ENCODE measurements at places on chromosomes 12 and 14. TPM values are rescaled to one million over a fixed set of nuclear protein-coding genes. Genes with fewer than 3 reads are reported as not detected.

PIP4P1 gene
- total RNA-seq: 24.7 TPM

TSHR gene
- not detected for total RNA-seq

SMIM41 gene
- total RNA-seq: 2.0 TPM

COL2A1 gene
- total RNA-seq: not detected

GRCh38 chr12:51639361-51639760 is 48.3 kb downstream of the SCN8A start:
- peak; percentile 66 for DNase-seq
- no peaks in the 10 kb centered on the region for H3K27me3 ChIP-seq
- H3K4me3 ChIP-seq: no peak overlapping the region
- H3K4me1 ChIP-seq: no peaks in the 10 kb centered on the region
- no peaks in the 10 kb centered on the region for H3K36me3 ChIP-seq

- no peaks in the 10 kb centered on the region for H3K4me1 ChIP-seq
- no peaks in the 10 kb centered on the region for H3K27me3 ChIP-seq
- H3K4me3 ChIP-seq: no peak overlapping the region
- no peaks in the 10 kb centered on the region for H3K36me3 ChIP-seq
- no peak for DNase-seq
Measured at GRCh38 chr12:127153996-127154395, 1113.0 kb upstream of the TMEM132C start.

DNA sequence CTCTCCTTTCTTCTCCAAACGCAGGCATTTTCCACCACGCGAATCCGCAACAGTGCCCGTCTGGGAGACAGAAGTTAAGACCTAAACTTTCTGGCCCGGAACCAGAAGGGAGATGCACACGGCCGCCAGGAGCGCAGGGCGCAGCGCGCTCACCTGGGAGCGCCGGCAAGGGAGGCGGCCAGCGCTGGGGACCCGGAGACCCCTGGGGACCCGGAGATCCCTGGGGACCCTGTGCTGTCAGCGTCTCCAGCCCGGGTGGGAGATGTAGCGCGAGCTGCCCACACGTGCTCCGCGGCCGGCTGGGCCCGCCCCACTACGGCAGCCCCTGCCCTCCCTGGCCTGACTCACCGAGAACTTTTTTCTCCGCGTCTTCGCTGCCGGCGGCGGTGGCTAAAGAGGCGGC is 620 bp downstream of the YBX3 start:
- no peaks in the 10 kb centered on the region for H3K36me3 ChIP-seq
- H3K27me3 ChIP-seq: no peaks in the 10 kb centered on the region

- H3K27ac ChIP-seq: no peak overlapping the region
- no peak overlapping the region for H3K4me3 ChIP-seq
- H3K36me3 ChIP-seq: no peaks in the 10 kb centered on the region
- no peaks in the 10 kb centered on the region for H3K4me1 ChIP-seq
Measured at GRCh38 chr14:59831121-59831730, 39.4 kb downstream of the RTN1 start.

Measured in fibroblast of lung (primary cell).